ENCODE measurements at places on chromosomes 4 and X.

GRCh38 chr4:72073816-72074215 lies 42.0 kb downstream of the NPFFR2 start:
- DNase-seq: no peak

DNA sequence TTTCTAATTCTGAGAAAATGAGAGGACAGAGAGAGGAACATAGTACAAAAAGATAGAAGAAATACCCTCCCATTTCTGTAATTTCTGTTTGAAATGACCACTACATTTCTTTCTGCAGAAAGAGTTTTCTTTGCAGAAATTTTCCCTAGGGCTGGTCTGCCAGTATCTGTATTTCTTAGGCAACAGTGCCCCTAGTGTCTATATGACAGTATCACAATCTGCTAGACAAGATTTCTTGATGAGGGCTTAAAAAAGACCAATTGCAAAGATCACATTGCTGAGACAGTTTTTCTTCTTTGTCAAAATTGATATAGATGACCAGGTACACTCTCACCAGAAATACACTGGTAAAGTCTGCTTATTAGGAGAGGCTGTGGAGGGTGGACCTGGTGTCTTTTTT lies 81.0 kb upstream of the ZDHHC15 start:
- no peak for DNase-seq

GRCh38 chrX:40104985-40105834 lies 7.5 kb upstream of the BCOR start:
- DNase-seq: peak; percentile 44

DNA sequence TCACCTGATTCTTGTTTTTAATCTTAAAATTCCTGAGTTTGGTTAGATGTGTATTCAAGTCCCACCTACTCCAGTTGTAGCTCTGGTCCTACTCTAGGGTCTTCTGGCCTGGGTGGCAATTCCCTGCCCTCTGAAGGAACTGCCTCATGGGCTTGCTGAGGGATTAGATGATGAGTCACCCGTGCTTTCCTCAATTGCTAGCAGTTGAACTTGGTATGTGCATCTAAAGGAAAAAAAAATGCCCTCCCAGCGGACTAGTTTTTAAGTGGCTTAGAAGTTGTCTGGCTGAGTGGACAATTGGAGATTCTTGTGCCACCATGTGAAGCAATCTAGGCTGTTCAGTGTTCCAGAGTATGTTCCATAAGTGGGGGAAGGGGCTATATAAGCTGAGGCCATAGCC lies 127.0 kb downstream of the CCNG2 start:
- no peak for DNase-seq

DNA sequence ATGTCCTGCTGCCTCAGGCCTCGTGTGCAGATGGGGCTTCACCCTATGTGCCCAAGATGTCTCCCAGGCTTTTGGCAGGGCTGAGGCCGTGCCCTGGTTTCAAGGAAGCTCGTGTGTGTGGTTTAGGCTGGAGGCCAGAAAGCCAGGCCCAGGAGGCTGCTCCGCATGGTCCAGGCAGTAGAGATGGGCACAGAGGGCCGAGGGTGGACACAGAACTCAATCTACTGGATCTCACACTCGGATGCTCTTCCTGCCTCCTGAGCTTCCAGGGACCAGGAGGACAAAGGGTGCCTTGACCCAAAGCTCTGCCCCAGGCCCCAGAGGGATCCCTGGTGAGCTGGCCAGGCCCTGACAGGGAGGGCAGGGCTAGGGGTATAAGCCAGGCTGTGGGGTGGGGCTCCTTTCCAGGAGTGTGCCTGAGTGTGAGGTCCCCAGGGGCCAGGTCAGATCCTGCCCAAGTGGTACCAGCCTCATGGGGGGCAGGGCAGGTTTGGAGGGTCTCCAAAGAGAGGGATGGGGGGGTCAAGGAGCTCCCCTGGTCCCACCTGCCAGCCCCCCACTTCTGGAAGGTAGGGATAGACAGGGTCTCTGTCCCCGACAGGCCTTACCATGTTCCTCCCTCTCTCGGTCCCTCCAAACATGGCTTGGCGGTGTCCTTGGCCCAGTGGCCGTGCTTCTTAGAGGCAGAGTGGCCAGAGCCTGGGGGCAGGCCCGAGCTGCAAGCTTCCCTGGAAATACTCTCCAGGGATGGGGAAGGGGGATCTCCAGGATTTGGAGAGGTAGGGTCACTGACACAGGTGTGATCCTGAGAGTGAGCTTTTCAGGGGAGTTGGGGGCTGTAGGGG lies 23.8 kb downstream of the HTRA3 start:
- no peak for DNase-seq

DNA sequence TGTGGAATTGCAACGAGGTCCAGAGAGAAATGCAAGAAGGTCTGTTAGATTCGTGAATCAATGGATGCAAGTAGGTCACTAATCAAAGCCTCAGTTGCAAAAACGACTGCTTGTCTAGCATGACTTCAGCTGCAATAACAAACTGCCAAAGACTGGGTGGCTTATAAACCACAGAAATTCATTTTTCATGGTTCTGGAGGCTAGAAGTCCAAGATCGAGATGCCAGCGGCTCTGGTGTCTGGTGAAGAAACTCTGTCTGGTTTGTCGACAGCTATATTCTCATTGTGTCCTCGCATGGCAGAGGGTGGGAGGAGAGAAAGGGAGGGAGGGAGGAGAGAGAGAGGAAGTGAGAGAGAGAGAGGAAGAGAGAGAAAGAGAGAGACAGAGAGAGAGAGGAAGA lies 114.7 kb downstream of the MXRA5 start:
- DNase-seq: no peak

DNA sequence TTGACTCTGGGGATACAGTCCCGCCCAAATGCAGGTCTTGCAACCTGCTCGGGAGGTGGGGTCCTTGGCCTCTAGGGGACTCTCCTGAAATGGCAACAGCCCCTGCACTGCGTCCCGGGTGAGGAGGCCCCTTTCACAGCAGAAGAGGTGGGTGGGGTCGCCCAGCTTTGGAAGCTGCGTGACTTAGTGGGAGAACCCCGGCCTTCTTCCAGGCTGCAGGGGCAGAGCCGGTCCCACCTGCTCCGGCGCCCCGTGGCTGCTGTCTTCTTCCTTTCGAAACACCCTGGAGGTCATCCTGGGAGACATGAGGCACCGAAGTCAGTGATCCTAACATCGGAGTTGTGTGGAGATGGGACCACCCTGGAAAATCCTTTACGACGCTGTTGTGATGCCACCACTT lies 103.7 kb upstream of the ADRA2C start:
- DNase-seq: no peak

- no peak for DNase-seq
Observed at GRCh38 chr4:153570228-153570973, 104.2 kb downstream of the TMEM131L start.

- no peak for DNase-seq
Observed at GRCh38 chrX:18076434-18076833, 144.3 kb downstream of the BEND2 start.

GRCh38 chr4:124977045-124977444 lies 264.5 kb upstream of the ANKRD50 start:
- DNase-seq: no peak

- no peak for DNase-seq
Observed at GRCh38 chr4:143224255-143224654, 39.5 kb downstream of the USP38 start.

- DNase-seq: no peak
Observed at GRCh38 chrX:141221611-141222010, 20.7 kb downstream of the SPANXC start.

DNA sequence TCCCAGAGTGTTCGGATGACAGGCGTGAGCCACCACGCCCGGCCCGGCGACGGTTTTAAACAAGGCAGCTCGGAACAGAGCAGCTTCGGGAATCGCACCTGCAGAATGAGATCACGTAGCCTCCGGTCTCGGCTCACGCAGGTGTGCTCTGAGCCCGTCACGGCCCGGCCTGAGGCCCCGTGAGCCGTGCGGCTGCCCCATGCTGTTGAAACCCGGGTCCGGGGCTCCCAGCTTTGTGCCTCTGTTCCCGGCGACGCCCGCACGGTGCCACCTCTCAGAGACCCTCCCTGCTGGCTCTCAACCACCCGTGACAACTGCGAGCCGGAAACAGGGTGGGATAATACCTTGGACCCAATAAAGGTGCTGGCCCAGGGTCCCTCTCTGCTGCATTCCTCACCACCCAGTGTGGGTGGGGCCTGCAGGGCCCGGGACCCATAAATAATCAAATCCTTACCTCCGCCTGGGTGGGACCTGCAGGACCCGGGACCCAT lies 13.4 kb upstream of the PLCXD1 start:
- DNase-seq: no peak

GRCh38 chrX:20829665-20830491 lies 544.3 kb upstream of the CNKSR2 start:
- DNase-seq: no peak

- DNase-seq: no peak
Observed at GRCh38 chr4:185479507-185479971, 8.0 kb upstream of the CCDC110 start.

DNA sequence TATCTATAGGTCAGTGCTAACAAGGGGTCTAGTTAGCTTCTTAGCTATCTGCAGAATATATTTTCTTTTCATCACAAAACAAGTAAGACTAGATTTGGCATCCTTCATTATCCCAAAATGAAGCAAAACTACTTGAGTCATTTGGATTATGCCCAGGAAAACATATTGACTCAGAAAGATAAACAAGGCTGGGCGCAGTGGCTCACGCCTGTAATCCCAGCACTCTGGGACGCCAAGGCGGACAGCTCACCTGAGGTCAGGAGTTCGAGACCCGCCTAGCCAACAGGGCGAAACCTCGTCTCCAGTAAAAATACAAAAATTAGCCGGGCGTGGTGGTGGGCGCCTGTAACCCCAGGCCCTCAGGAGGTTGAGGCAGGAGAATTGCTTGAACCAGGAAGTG lies 18.0 kb upstream of the MND1 start:
- DNase-seq: peak; percentile 74

DNA sequence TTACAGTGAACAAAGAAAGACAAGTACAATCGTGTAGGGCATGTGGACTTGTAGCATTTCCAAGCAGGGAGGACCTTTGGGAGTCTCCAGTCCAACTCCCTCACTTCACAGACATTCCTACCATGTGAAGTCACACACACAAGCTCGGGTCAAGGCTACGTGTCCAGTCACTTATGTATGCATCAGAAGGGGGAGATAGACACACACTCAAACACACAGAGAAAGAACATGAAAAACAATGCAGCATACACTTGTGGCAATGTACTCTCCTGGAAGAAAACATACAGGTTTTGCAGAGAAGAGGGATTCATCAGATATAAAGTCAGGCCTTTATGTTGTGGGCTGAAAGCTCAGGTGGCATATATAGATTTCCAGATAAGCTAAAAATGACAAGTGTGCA lies 136.1 kb upstream of the MID1 start:
- peak; percentile 76 for DNase-seq

DNA sequence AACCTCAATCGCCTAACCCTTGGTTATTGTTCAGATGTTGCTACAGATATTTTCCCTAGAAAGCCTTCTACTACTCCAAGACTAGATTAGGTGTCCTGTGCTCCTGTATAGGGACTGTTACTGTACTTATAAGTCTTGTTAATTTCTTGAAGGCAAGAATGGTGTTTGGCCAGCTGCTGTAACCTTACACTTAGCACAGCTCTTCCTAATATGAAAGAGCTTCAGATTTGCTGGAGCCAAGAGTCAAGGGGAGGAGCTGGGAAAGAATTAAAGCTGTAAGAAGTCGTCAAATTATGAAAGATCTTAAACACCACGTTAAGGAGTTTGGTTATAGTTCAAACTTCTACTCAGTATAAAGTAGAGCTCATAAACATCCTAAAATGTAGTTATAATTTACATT lies 245.9 kb upstream of the TLL1 start:
- no peak for DNase-seq

DNA sequence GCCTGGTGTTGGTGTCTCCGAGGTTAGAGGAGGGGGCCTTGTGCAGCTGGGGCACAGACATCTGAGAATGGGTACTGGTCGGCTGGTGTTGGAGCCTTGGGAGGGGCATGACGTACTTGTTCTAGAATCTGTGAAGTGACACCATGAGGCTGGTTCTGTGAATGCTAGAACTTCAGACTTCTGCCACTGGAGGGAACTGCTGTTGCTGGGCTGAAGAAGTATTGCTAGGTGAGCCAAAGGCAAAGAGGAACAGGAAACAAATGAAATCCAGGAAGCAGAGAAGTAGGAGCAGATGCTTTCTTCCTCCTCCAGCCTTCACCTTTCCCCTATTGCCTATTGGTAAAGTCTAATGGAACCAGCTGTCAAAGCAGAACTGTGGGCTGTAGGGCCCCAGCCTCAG lies 120.9 kb upstream of the DDIT4L start:
- no peak for DNase-seq

DNA sequence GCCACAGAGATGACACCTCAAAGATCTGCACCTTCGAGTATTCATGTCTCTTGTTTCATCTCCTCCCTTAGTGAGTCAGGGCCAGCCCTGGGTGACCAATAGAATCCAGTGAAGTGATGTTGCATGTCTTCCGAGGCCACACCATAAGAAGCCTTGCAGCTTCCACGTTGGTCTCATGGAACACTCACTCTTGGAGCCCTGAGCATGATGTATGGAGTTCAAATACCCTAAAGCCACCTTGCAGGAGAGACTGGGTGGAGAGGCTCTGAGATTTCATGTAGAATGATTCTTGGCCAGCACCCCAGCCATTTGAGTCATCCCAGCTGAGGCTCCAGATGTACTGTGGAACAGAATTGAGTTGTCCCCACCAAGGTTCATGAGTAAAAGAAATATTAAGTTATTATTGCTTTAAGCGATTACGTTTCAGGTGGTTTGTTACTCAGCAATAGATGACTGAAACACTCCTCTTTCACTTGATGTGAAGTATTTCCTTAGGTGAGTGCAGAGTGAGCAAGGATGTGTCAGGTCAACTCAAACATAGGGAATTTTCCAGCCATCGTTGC lies 5.0 kb upstream of the RP2 start:
- DNase-seq: peak; percentile 43

- no peak for DNase-seq
Observed at GRCh38 chr4:73391774-73392173, 12.3 kb upstream of the ALB start.

- DNase-seq: no peak
Observed at GRCh38 chr4:166432125-166432524, 559.1 kb downstream of the TLL1 start.

DNA sequence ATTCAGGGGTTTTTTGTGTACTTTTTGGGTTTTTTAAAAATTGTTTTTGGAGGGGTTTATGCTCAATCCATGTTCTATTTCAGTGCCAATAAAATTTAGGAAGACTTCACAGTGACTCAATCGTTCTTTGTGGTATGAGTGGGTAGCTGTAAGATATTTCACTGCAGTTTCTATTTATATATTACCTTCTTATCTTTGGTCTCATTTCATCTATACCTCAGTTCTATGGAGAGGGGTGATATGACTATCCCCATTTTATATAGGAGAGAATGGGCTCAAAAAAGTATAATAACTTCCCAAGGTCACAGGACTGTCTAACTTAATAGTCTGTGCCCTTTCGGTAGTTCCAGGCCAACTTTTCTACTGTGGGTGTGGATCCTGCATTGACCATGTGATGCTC lies 74.4 kb downstream of the MSN start:
- no peak for DNase-seq

DNA sequence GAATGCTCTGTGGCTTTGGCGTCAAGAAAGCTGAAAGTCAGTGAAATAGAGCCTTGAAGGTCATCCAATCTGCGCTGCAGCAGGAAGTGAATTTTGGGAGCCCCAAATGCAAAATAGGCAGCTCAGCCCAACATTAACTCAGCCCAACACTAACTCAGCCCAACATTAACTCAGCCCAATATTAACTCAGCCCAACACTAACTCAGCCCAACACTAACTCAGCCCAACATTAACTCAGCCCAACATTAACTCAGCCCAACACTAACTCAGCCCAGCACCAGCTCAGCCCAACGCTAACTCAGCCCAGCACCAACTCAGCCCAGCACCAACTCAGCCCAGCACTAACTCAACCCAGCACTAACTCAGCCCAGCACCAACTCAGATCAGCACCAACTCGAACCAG lies 71.5 kb downstream of the SORBS2 start:
- DNase-seq: no peak

GRCh38 chrX:105552395-105552794 lies 269.9 kb upstream of the NRK start:
- no peak for DNase-seq
